Activated T-helper 17 cell treated with anti-CD3 and anti-CD28 coated beads, Interleukin-2, amount 50 U/mL, for 72 hours (primary cell): ENCODE measurements at places on chromosomes 16 and 17. TPM values are rescaled to one million over a fixed set of nuclear protein-coding genes. Genes with fewer than 3 reads are reported as not detected.

The KRT20 gene
- not detected for total RNA-seq

The RASD1 gene
- 1.3 TPM for total RNA-seq

GRCh38 chr16:2372684-2373083, 32.2 kb upstream of the ABCA3 start:
- no peak for ATAC-seq

The GSG1L gene
- total RNA-seq = 0.29 TPM

- no peak for ATAC-seq
These were observed 127.3 kb downstream of the CDRT15L2 start for GRCh38 chr17:20706751-20707373.

DNA sequence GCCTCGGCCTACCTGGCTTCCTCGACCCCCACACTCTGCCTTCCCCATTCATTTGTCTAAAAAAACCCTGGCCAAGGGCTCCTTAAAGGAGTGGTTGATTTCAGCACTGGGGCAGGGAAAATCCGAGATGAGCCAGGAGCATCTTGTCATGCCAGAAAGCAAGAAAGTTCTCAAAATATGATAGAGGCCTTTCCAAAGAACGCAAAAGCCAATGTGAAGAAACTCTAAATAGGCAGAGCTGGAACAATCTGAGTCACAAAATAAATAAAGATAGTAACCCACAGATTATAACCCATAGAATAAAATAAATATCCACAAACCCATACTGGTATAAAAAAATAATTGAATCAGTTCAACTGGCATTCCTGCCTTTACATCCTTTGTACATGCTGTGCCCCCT, 192.3 kb upstream of the SALL1 start:
- ATAC-seq = no peak

DNA sequence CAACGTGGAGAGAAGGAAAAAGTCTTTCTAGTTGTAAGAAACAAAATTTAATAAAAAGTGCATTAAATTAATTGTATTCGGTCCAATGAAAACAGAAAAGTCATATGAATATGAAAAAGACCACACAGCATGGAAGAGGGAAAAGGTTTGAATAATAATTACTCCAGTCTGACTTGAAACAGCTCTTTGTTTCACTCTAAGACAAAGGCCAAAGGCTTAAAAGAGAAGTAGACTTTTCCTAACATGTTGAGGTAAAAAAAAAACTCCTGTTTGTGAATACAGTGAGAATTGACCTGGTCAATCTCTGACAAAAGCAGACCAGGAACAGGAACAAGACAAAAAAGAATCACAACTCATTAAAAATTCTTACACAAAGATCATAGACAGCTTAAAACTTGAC, 429.8 kb downstream of the TOX3 start:
- no peak for ATAC-seq

The CCDC78 gene
- total RNA-seq = 4.4 TPM

DNA sequence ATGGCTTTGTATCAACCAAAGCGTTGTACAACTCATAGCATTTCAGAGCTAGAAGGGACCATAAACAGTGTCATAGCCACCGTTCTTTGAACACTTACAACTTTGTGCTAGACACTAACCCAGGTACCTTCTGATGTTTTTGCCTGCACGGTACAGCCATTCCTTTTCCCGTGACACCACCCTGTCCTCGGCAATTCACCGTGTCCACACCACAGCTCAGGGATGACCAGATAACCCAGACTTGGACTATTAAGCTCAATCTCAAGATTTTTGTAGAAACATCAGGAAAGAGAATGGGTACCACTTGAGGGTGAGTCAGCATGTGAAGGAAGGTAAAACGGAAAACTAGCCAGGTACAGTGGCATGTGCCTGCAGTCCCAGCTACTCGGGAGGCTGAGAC, 9.8 kb upstream of the CBFB start:
- ATAC-seq = no peak

GRCh38 chr17:5078106-5079028, at the start of gene ZFP3:
ZFP3 (plus strand) TSS chr17:5078467; CDS start chr17:5091505, 13,038 bp downstream.
- peak; percentile 92 for ATAC-seq

The CRISPLD2 gene
- total RNA-seq = 0.66 TPM

DNA sequence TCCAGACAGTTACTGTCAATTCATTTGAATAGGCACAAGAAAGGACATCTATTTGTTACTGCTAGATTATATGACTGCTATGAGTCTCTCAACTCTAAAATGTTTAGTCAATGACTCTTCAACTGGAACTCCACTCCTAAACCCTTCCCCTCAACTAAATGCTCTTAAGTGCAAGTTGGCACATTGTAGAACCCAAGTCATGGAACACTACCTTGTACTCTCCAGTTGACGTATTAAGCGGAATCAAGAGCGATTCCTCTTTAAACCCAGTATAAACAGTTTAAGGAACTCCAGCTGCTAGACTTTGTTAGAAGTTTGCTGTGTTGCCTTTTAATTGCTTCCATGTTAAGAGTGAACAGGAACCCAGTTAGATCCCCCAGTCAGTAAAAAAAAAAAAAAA, 44.6 kb downstream of the STH start:
- ATAC-seq = no peak

DNA sequence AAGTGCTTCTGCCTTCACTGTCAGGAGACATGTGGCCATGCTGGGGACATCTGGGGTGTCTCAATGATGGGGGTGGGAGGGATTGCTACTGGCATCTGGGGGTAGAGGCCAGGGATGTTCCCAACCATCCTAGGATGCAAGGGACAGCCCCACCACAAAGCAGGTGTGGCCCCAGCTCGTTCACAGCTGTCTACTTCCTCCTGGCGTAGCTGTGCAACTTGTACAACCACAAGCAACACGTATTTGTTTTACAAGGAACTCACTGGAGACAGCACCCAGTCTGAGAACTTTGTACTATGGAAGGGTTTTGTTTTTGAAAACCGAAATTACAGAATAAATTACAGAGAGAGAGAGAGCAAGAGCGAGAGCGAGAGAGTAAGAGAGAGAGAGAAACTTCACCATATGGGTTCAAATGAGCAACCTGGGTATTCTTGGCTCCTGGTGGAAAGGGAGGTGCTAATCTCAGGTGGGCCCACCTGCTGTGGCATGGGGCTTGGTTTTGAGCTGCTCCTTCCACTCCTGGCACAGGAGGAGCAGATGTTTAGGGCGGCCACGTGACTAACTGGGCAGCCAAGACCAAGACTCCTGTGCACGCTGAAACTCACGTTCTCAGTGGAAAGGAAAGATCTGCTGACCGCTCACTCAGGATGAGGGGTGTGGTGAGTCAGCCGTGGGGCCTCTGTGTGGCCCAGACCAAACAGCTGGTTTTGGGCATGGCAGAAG, 17.5 kb upstream of the TNFRSF13B start:
- ATAC-seq = peak; percentile 38

DNA sequence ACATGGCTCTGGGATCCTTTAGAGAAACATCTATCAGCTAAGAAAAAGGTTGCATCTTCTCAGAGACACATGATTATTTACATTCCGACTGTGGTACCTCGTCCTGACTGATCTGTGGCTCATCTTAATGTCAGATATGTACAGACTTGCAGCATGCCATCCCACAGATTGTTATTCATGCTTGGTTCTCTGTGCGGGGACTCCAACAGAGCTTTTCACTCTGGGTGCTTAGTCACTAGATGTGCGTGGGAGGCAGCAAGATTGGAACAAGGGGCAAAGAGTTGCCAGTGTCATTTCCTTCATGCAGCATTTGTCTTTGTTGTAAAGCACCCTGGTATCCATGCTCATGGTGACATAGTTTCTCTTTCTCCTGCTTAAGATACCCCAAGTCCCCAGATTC, 179.1 kb upstream of the CACNG5 start:
- peak; percentile 96 for ATAC-seq

The IRX5 gene
- 0.13 TPM for total RNA-seq

DNA sequence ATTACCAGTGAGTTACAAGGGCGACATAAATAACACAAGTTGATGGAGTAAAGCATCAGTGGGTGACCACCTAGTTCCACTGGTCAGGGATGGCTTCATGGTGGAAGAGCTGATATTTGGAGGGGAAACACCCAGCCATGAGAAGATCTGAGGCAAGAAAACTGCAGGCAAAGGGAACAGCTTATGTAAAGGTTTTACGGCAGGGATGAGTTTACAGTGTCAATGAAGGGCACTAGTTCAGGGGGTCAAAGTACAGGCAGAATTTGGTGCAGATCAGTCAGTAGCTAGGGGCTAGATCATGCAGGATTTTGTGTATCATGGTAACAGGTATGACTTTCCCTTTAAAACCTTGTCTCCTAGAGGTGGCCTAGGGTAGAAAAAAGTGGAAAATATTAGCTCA, 339.6 kb downstream of the PMP22 start:
- ATAC-seq = no peak

- no peak for ATAC-seq
These were observed 5.3 kb downstream of the ATP6V0A1 start for GRCh38 chr17:42463976-42464400.

DNA sequence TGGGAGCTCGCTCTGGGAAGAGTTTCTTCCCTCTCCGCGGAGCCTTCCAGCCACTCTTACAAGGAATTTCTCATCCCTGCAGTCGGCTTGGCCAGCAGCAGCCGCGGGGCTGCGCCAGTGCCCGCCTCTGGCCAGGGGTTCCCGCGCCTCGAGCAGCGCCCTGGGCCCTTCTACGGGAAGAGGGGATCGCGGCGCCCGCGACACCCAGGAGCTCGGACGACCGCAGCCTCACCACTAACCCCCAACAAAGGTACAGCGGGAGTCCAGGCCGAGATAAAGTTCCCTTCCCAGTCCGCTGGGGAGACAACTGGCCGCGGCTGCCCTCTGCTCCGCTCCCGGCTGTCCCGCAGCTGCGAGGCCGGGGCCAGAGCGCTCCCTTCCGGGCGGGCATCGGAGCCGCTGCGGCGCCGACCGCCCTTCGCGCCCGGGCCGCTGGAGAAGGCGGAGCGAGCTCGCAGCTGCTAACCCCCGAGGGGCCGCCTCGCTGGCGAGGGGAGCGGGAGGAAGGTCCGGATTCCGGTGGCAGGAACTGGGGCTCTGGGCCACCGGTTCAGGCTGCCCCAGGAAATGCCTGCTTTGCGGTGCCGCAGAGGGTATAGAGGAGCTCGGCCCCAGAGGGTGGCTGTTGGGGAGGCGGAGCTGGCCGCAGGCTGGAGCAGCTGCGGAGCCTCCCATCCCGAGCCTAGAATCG, 3.6 kb upstream of the HS3ST3B1 start:
- no peak for ATAC-seq

DNA sequence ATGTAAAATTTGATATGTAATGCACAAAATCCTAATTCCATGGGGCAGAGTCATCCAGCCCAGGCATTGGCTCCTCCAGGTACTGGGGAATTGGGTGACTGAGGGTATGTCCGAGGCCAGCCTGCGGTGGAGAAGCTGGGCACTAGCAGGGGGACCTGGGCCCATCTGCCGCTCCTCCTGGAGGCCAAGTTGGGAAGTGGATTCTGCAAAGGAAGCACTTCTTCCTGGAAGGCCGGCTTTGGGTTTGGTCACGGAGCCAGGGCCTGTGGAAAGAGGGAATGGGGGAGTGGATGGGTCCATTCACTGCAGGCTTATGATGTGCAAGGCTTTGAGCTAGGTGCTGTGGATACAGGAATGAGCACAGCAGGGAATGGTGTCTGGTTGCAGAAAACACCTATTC, 85.8 kb downstream of the GNAO1 start:
- ATAC-seq = no peak

The IRF8 gene
- total RNA-seq = 6.3 TPM

The KRT9 gene
- not detected for total RNA-seq

GRCh38 chr17:81443269-81443668, 48.0 kb downstream of the BAHCC1 start:
- ATAC-seq = no peak

DNA sequence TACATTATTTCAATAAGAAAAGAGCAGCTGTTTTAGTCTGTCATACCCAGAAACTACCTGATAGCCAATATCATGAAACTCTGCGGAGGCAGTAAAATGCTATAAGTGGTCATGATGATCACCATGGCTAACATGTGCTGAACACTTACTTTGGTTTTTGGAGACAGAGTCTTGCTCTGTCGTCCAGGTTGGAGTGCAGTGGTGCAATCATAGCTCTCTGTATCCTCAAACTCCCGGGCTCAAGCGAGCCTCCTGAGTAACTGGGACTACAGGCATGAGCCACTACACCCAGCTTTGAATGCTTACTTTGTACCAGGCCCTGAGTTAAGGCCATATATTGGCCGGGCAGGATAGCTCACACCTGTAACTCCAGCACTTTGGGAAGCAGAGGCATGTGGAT, 101.2 kb upstream of the DHX40 start:
- ATAC-seq = no peak

DNA sequence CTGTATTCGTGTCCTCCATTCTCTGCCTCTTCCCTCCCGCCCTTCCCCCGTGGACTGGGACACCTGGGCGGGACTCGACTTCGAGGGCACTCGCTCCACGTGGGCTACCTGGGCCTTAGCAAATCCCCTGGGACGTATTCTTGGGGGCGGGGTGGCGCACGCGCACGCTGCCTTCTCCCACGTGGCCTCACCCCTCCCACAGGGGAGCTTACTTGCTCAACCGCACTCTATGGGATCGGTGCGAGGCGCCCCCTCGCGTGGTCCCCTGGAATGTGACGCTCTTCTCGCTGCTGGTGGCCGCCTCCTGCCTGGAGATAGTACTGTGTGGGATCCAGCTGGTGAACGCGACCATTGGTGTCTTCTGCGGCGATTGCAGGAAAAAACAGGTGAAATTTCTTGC, 3.5 kb downstream of the VMO1 start:
- ATAC-seq = peak; percentile 39

- no peak for ATAC-seq
These were observed 43.3 kb upstream of the SSTR5 start for GRCh38 chr16:1029259-1029545.

- ATAC-seq = no peak
These were observed 38.4 kb downstream of the RMI2 start for GRCh38 chr16:11383481-11384183.

The HS3ST3A1 gene
- total RNA-seq = not detected

DNA sequence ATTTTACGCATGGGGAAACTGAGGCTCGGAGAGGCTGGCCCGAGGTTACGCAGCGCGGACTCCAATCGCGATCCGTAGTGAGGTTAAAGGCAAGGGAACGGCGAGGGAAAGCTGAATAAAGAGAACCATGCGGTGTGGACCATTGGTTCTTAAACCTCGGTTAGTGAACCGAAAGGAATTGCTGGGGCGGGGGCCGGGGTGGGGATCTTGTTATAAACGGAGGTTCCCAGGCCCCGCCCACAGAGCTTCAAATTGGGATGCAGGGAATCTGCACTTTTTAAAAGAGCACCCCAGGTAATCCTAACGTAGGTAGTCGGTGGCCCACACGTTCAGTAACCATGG, 524 bp downstream of the IQCK start:
- ATAC-seq = no peak

The CCDC200 gene
- 1.1 TPM for total RNA-seq

The ATP2A1 gene
- 3.1 TPM for total RNA-seq

The PERCC1 gene
- total RNA-seq = not detected

DNA sequence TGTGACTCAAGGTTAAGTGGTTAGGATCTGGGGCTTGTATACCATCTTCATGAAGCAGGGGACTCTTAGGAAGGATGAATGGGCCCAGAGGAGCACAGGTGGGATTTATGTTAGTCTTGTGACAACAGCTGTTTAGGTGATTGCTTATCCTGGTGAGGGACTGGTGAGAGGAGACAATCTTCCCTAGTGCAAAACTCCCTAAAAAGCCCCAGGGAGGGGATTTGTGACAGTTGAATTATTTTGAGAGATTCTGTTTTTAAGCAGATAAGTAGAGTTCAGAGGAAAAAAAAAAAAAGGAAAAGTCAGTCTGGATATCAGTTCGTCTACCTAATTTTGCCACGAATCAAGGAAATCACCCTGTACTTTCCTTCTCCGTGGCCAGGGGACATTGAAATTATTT, 35.1 kb upstream of the SEC14L1 start:
- ATAC-seq = no peak
